ENCODE measurements at places on chromosomes 12 and 14. TPM values are rescaled to one million over a fixed set of nuclear protein-coding genes. Genes with fewer than 3 reads are reported as not detected.

MNAT1 gene
- total RNA-seq: 90.4 TPM

MYF5 gene
- 48.5 TPM for total RNA-seq

- peak; percentile 57 for DNase-seq
Measured at GRCh38 chr12:6038160-6038559, 86.3 kb downstream of the VWF start.

DNA sequence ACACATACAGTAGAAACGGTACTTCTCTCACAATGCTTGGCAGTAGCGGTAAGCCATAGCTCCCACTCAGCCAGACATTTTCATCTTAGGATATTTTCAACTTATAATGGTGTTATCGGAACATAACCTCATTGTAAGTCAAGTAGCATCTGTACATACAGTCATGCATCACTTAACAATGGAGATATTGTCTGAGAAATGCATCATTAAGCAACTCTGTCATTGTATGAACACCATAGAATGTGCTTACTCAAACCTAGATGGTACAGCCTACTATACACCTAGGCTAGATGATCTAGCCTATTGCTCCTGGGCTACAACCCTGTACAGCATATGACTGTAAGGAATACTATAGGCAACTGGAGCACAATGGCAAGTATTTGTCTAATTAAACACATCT lies 40.8 kb downstream of the RPS6KA5 start:
- DNase-seq: no peak

KRT82 gene
- not detected for total RNA-seq

GRCh38 chr14:99649643-99650042 lies 4.7 kb downstream of the HHIPL1 start:
- no peak for DNase-seq

CLEC1A gene
- total RNA-seq: 2.7 TPM

- peak; percentile 79 for DNase-seq
Measured at GRCh38 chr14:55893705-55894104, 224.5 kb upstream of the PELI2 start.

MMP14 gene
- total RNA-seq: 131 TPM

GRCh38 chr12:106774808-106775524 lies 484 bp downstream of the RIC8B start:
- DNase-seq: no peak

DNA sequence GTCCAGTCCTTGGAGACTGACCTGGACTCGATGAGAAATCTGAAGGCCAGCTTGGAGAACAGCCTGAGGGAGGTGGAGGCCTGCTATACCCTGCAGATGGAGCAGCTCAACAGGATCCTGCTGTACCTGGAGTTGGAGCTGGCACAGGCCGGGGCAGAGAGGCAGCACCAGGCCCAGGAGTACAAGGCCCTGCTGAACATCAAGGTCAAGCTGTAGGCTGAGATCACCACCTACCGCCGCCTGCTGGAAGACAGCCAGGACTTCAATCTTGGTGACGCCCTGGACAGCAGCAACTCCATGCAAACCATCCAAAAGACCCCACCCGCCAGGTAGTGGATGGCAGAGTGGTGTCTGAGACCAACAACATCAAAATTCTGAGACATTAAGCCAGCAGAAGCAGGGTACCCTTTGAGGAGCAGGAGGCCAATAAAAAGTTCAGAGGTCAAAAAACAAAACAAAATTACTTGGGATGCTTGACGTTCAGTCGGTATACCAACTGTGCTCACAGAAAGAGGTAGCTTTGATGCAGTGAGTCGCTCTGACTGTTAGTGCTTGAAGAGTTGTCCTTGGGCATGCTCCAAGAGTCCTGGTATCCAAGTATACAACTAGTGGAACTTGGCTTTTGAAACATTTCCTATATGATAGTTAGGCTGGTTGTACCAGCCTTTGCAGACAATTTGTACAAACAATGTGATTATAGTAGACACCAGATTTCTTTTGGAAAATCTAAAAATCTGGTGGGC lies 4.8 kb downstream of the MED6 start:
- DNase-seq: no peak

OR4E2 gene
- not detected for total RNA-seq

DNA sequence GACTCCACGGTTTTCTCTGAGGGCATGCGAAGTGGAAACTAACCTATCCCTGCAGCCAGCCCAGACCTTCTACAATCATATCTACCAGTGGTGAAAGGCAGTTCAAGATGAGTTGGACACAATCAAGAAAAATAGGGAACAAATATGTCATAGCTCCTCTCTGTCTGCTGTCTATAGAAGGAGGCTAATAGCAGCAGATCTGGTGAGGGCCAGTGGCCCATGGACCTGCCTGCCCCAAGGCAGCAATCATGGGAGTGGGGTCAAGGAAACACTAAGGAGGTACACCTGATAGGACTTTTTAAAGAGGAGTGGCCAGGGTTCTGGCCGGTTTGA lies 149.5 kb downstream of the PRKCH start:
- DNase-seq: no peak

RNU6-8 gene
- not detected for total RNA-seq

CDC42BPB gene
- total RNA-seq: 83.1 TPM

- DNase-seq: no peak
Measured at GRCh38 chr12:117072106-117072505, 27.1 kb downstream of the TESC start.

- no peak for DNase-seq
Measured at GRCh38 chr12:64506955-64507354, 55.0 kb downstream of the TBK1 start.

DNA sequence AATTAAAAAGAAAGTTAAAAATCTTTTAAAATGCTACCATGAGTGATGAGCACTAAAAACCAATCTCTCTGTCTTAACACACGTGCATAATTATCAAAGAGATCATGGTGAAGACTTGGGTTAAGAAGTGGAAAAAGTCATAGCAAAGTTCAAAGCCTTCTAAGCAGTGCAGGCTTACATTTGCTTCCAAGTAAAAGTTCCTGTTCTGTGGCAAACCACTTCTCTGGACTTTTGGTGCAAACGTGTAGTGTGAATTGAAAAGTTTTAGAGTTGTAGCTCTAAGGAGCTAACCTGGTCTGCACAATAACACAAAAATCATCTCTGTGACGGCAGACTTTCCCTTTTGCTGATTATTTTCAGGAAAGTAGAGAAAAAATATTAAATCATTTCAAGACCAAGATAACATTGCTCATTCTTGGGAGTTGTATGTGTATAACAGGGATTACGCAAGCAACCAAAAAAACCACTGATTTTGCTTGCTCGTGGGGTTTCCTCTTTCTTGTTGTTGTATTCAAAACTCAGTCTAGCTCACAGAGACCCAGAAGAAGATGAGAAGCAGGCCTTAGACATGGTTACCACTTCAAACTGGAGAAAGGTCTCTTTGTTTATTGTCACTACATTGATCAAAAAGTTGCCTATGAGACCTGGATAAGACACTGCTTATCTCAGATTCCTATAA lies 2.3 kb upstream of the GLIPR1 start:
- no peak for DNase-seq

CCNB1IP1 gene
- total RNA-seq: 72.5 TPM

TAS2R14 gene
- 9.1 TPM for total RNA-seq

B4GALNT3 gene
- total RNA-seq: 14.0 TPM

GRCh38 chr14:79050787-79051727 lies 880.9 kb downstream of the NRXN3 start:
- no peak for DNase-seq

DNA sequence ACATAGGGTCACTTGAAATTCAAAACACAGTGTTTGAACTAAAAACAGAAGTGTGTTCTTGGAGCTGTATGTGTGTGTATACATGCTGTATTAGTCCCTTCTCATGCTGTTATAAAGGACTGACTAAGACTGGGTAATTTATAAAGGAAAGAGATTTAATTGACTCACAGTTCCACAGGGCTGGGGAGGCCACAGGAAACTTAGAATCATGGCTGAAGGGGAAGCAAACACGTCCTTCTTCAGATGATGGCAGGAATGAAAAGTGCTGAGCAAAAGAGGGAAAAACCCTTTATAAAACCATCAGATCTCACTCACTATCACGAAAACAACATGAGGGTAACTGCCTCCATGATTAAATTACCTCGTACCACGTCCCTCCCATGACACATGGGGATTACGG lies 224.1 kb downstream of the BCAT1 start:
- no peak for DNase-seq

DUSP16 gene
- total RNA-seq: 30.1 TPM

GRCh38 chr14:72688990-72689671 lies 204.8 kb downstream of the DPF3 start:
- DNase-seq: no peak

BRF1 gene
- 59.8 TPM for total RNA-seq

DNA sequence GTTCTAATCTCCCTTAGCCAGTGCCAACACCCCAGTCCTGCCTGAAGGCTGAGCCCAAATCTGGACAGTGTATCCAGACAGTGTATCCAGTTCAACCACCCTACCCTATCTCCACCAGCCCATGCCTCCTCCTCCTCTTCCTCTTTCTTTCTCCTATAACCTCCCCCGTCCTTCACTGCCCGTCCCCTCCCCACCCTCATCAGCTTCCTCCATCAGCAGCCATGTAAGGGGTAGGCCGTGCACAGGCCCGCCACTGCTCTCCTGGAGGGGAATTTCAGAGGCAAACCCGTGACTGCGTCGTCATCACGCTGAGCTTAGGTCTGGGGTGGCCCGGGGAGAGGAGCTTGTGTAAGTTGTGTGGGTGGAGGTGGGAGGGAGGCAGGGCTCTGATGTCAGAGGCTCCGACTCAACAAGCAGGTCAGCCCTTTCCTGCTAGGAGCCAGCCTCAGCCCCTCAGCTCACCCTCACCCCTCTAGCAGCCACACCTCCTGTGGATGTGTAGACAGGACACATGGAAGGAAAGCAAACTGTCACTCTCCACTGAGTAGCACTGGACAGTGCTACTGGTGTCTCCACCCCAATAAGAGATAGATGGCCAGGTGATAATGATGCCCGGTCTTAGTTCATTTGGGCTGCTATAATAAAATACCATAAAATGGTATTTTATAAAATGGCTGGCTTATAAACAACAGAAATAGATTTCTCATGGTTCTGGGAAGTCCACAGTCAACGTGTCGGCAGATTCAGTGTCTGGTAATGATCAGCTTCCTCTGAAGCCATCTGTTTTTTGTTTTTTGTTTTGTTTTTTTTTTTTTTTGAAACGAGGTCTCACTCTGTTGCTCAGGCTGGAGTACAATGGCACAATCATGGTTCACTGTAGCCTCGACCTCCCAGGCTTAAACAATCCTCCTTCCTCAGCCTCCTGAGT lies 50.5 kb downstream of the IRF2BPL start:
- DNase-seq: no peak

- peak; percentile 42 for DNase-seq
Measured at GRCh38 chr14:24925771-24926374, 124.1 kb downstream of the STXBP6 start.

DNA sequence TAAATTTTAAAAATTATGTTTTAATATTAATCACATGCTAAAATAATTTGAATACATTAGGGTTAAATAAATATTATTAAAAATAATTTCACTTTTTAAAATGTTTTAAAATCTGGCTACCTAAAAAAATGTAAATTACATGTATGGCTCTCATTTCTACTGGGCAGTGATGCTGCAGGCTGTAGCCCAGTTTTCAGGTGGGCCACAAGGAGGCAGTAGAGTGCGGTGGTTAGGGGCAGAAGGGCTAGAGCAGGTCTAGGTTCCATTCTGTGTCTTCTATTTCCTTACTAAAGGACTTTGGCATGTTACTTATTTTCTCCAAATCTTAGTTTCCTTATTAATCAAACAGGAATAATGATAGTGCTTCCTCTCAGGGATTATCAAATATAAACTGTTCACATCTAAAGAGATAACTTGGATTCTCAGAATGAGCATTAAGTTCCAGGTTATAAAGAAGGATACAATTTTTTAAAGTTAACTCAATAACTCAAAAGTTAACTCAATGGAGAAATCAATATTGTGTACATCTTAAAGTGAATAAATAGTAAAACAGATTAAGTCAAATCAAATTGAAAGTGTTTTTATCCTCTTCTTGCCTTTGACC lies 54.9 kb upstream of the OVCH1 start:
- DNase-seq: peak; percentile 74

KRT83 gene
- not detected for total RNA-seq

GRCh38 chr12:48265777-48266176 lies 62.7 kb upstream of the OR10AD1 start:
- no peak for DNase-seq

MIPOL1 gene
- total RNA-seq: 35.4 TPM

GRCh38 chr12:79688376-79689060 lies 2.2 kb downstream of the PAWR start:
- no peak for DNase-seq

GRCh38 chr12:65881348-65881961 lies 57.2 kb downstream of the HMGA2 start:
- peak; percentile 89 for DNase-seq

RNASE7 gene
- total RNA-seq: 1.2 TPM

DNA sequence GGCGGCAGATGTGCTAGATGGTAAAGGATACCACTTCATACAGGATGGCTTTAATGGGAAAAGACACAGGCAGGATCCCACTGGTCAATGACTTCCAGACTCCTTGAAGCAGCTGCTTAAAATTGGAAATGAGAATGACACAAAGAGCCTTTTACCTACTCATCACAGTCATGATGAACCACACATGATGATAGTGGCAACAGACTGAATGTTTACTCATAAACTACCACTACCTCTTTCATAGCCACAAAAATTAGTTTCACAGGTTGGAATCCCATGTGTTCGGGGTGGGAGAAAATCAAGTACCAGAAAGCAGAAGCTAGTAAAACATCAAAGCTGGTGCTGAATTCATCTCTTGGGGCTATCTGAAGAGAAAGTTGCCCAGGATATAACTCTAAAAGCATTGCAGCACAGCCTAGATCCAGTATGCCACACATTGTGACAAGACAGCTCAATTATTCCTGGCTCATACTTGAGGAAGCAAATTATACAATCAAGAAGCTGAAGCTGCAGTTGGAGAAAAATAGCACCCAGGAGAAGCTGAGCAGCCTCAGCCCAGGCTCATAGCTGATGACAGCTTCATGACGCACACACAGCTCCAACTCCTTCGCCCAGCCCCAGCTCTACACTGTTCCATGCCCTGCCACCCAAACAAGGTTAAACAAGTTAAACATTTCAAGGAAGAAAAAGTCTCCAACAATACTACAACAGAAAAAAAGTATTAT lies 29.0 kb upstream of the C12orf50 start:
- DNase-seq: no peak

- DNase-seq: no peak
Measured at GRCh38 chr12:108340037-108340436, 926 bp upstream of the CMKLR1 start.

DNA sequence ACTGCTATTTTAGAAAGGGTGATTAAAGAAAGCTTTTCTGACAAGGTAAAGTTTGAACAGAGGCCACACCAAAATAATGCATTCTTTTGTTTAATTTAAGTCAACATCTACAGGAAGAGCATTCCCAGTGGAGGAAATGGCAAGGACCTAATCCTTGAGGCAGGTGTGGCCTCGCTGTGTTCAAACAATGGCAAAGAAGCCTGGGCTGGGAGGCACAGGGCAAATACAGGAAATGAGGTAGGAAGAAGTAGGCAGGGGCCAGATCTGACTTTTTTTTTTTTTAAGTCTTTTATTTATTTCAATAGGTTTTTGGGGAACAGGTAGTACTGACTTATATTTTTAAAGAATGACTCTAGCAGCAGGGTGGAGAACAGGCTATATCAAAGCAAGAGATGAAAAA lies 53.5 kb downstream of the ARMH4 start:
- DNase-seq: no peak

All from tongue (tissue), 3 donors.